ENCODE measurements at places on chromosomes 13 and 19. TPM values are rescaled to one million over a fixed set of nuclear protein-coding genes. Genes with fewer than 3 reads are reported as not detected.

DNA sequence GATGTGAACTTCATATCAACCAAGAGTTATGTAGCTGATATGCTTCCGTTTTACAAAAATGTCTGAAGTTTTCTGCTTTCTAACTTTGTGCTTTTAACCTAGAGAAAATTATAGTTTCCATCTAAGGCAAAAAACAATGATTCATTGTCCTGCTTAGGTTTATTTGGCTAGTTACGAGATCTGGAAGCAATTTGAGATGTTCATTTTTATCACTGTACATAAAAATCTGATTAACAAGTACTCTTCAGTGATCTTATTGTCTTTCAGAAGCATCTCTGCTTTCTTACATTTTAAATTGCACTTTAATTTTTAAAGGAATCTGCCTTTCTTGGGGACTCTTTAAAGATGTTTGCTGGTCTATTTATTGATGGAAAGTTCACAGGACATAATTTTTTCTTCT lies 188.1 kb downstream of the RFC3 start:
- DNase-seq = no peak

DNA sequence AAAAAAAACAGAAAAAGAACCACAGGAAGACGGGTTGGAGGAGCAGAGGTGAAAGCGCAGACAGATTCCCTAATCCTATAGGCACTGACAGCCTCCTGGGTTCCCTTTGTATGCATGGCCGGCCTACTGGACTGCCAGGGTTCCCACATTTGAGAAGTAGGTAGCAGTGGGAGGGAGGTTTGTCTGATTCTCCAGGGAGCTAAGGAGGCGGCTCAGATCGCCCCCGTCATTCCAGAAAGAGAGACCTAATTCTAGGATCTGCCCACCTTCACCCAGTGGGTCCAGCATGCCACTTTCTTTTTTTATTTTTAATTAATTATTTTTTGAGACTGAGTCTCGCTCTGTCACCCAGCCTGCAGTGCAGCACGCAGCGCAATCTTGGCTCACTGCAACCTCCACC lies 9.7 kb upstream of the CCL25 start:
- DNase-seq = no peak

DNA sequence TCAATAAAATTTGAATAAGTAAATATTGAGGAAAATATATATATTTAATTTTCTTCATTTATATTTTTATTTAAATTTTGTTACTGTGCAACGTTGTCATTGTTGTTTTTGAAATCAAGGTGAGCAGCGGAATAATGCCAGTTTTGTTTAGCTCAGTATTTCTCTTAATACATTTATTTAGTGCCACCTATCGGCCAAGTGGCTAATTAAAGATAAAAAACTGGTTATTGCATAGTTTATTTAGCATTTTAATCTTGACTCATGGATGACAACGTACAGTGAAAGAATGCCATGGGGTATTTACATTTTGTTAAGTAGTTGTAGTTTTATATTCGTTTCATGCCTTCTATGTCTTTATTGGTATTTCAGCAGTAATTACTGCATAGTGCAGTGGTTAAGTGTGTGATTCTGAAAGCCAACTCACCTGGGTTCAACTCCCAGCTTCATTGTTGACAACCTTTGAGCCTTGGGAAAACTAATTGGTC lies 265.9 kb downstream of the MYO16 start:
- DNase-seq = no peak

DNA sequence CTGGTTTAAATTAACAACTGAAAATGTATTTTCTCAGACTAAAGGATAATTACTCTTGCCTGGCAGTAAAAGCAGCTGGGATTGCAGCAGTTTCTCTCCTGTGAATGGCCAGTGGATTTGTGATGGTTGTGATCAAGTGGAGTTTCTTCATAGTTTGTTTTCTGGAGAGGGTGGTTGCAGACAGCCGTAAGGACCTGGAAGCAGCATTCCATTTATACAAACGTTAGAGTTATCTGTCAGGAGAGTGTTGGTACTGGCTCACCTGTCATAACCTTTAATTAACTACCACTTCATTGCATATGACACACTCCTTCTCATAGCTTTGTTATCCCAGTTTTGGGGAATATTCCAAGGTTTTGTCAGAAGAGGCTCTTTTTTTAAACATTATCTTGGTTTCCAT lies 258.4 kb upstream of the SLC10A2 start:
- DNase-seq = no peak

DNA sequence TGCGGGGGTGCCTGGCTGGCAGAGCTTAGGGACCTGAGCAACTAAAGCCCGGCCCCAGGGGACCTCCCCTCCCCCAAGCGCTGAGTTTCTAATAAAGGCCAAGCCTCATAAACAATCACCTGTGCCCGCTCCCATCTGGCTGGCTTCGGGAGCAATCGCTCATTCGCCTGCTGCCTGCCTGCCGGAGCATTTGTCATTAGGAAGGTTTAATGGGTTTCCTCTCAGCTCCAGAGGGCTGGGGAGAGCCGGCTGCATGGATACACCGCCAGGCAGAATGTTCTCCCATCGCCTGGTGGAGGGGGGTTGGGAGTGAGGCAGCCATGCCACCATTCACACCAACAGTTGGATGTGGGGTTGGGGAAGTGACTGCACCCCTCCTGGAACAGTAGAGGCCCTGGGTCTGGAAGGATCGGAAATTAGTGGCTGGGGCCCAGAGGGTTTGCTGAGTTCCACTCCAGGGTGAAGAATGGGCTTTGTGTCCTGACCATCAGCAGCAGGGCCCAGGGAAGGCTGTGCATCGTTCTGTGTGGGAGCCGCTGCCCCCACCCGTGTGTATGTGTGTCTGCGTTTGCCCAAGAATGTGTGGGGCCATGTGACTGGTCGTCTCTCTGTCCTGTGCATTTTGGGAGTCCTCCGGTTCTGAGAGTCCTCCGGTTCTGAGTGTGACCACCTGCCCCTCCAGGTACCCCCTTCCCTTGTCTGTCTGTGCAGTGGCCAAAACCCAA lies 15.3 kb downstream of the PIN1 start:
- no peak for DNase-seq

GRCh38 chr19:54473071-54473891 lies at the start of gene CDC42EP5:
Gene CDC42EP5, minus strand, starts transcription at chr19:54473296. Its CDS starts 7,749 bp downstream, at chr19:54465547.
- no peak for DNase-seq

DNA sequence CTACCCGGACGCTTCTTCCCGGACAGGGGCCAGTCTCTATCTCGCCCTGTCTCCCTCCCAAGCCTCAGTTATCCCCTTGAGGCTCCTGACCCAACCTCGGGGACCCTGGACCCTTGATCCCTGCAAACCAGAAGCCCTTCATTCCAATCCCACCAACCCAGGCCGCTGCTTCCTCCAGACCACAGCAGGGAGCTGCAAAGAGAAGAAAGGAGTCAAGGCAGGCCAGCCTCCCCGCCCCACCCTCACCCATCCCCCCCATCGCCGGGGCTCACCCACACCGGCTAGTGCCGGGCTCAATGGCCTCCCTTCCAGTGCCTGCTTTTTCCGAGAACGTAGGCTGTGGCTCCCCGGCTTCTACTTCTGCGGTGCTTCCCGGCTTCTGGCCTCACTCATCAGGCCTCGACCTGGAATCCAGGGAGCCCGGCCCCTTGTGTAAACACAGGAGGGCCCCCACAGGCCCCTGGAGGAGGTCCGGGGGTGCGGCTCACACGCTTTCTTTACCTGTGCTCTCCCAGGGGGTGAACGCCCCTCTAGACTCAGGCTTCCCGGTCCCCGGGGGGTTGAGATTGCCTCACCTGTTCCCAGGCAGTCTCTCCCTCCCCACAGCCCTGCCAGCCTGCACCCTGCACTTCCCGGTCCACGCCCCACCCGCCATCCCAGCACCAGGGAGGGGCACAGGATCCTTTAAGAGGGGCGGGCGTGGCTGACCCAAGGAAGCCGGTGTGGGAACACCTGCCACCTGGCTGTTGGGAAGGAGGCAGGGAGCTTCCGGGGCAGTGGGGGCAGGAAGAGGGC lies at the start of gene FAM83E:
FAM83E (minus strand) TSS at position 641 of the 795 bp plus-strand sequence. CDS start 1,704 bp downstream, outside the sequence.
- no peak for DNase-seq

GRCh38 chr13:32125221-32125689 lies 93.7 kb downstream of the FRY start:
- no peak for DNase-seq

DNA sequence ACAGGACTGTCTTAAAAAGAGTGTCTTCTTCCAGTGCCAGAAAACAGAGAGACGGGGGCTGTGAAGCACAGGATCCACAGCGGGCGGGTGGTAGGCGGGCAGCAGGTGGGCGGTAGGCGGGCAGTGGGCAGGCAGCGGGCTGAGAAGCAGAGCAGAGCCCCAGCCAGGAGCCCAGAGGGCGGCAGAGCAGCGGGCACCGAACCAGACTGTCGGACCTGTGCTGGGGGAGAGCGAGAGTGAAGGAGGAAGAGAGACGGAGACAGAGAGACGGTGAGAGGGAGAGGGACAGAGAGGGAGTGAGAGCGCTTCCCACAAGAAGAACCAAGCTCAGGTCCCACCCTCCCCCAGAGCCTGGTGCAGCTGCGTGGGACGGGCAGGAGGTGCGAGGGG lies 30.3 kb downstream of the RASA3 start:
- DNase-seq = no peak

DNA sequence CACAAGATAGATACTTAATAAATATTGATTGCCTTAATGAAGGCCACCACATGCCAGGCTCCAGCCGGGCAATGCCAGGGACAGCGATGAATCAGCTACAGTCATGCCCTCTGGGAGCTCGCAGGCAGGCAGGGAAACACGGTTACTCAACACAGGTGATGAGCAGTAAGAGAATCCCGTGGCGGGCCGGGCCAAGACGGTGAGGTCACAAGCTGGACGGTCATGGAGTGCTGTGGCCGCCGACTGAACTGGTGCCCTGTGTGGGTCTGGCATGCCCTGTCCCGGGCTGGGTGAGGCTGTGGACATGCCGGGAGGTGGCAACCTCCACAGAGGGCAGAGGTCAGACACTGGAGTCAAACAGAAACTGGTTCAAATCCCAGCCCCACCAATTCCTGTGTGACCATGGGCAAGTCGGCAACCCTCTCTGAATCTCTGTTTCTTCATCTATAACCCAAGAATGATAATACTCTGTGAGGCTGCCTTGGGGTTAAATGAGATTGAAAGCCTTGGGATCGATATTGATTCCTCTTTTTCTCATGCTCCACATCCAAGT lies 13.2 kb upstream of the PAK4 start:
- no peak for DNase-seq

GRCh38 chr19:4908781-4909155 lies 533 bp upstream of the UHRF1 start:
- DNase-seq = no peak

DNA sequence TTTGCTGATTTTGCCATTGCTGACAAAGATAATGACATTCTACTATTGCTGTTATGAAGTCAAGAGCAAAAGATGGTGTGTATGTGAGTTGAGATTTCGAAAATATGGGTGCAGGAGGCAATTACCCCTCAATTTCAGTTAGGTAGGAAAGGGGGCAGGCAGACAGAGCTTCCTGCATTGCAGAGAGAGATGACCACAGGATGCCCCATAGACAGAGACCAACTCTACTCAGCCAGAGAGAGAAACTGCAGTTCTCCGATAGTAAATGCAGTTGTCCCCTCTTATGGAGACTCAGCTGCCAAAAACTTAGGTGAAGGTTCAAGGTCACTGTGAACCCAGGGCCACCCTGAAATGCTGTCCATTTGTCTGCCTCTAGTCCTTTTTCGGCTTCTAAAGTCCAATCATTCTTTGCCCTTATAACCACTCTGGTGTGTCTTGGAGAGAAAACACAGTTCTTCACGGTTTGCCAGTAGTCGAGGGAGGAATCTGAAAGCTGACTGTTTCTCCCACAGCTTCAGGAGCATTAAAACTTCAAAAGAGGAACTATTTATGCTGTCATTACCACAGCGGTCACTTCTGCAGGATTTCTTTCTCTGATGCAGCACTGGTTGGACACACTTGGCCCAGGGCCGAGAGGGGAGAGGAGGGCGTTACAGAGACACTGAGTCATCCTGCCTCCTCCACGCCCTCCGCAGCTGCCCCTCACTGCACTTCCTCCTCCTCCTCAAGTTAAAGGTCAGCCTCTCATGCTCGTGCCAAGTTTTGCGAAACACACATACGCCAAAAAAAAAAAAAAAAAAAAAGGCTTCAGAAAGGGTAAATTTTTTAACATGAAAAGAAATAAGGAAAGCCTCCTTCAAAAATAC lies 264.3 kb downstream of the FOXO1 start:
- DNase-seq = no peak

GRCh38 chr13:97191142-97191541 lies 31.0 kb upstream of the MBNL2 start:
- DNase-seq = no peak

GRCh38 chr13:108551674-108552073 lies 77.7 kb upstream of the MYO16 start:
- no peak for DNase-seq

DNA sequence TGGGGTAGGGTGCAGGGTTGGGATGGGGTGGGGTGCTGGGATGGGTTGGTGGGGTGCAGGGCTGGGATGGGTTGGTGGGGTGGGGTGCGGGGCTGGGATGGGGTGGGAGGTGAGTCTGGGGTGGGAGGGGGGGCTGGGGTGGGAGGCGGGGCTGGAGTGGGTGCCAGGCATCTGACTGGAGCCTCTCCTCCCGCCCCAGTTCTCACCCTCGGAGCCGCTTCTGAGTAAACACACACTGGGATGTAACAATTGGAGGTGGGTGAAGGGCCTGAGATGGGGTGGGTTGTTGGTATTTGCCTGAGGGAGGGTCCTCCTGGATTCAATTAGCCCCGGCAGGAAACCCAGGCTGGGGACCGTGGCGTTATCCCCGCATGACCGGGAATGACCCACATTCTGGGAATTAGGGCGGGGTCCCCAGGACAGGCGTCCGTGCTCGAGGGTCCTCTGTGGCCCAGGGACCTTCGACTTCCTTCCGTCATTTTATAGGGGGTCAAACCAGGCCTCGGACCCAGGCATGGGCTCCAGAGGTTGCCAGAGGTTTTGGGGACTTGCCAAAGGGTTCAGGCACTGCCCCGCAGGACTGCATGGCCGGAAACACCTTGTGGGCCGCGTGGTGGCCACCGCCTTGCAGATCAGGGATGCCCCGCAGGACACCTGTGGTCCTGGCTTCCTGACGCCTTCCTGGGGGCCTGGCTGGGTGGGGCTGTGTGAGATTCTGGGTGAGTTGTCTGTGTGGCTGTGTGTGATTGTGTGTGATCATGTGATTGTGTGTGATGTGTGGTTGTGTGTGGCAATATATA lies 1.4 kb downstream of the TMPRSS9 start:
- no peak for DNase-seq

DNA sequence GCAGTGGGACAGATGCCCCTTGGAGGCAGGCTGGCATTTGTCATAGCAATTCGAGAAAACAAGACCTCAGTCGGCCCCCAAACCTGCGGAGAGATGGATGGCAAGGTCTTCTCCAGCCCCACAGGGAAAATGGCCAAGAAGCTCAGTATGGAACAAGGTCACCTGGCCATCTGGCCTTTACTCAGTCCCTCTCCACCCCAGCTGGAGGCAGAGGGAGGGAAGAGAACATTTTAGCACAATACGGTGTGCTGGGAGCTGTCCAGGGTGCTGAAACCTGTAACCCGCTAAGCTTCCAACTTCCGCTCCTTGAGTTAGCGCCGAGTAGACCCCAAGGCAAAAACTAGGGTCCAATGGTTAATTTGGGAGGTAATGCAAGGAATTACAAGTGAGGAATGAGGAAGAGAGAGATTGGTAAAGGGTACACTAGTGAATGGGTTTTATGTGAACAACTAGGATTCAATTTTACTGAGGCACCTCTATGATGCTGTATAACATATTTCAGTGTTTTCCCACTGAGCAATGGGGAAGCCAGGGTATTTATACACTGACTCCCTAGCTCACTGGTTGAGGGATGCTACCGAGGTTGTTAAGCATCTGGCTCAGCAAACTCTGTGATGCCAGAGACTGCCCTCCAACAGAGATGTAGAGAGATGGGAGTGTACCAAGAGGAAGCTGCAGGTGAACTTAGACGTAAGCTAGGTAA lies 64.3 kb downstream of the CACNA1A start:
- peak; percentile 49 for DNase-seq

ZNF880 gene
- 15.9 TPM for total RNA-seq

TBXA2R gene
- 0.23 TPM for total RNA-seq

PGLYRP2 gene
- total RNA-seq = 0.10 TPM

GNG8 gene
- 3.1 TPM for total RNA-seq

CKAP2 gene
- total RNA-seq = 81.8 TPM

LENG1 gene
- 8.3 TPM for total RNA-seq

CYP4F11 gene
- not detected for total RNA-seq
